ENCODE measurements at places on chromosomes 7 and 10.

DNA sequence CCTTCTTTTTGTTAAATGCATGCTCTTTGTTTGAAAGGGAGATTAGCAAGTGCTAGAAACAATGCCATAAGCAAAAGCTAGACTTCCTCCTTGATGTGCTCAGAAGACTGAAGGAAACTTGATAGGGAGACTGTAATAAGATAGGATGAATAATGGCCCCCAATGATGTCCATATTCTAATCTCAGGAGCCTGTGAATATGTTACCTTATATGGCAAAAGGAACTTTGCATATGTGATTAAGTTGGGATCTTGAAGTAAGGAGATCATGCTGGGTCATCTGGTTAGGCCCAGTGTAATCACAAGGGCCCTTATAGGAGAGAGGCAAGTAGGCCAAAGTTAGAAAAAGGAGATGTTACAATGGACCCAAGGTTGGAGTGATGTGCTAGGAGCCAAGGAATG is 13.6 kb upstream of the LIPM start:
- no peak for DNase-seq

- no peak for DNase-seq
Measured at GRCh38 chr10:33674986-33675599, 340.6 kb upstream of the NRP1 start.

DNA sequence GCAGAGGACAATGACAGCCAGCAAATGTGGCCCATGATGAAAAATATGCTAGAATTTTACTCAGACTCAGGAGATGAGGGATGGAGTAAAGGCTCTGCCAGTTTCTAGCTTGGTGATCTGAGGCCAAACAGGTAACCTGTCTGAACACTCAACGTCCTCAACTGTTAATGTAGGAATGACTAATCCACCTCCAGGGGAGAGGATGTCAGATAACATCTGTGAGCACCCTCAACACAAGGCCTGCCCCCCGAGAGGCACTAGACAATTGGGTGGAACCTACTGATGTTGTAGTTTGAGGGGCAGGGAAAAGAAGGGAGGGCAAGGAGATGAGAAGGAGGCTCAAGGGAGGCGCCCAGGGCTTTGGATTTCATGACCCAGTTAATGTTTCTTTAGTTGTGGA is 445.1 kb downstream of the PLXNA4 start:
- no peak for DNase-seq

DNA sequence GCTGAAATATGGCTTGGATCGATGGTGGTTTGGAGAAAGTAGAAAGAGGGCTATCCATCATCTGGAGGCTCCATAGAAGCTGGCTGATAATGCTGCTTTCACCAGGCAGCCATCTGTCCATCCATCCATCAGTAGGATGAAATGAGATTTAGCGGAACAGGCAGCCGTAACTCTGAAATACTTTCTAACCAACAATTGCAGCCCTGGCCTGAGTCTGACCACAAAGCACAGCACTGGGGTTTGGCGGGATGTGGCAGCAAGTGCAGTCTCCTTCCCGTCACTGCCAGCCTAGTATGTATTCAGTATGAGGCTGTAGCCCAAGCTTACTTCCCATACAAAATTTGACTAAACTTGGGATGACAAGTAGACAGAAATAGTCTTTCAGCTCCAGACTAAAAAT is 38.0 kb downstream of the R3HCC1L start:
- no peak for DNase-seq

DNA sequence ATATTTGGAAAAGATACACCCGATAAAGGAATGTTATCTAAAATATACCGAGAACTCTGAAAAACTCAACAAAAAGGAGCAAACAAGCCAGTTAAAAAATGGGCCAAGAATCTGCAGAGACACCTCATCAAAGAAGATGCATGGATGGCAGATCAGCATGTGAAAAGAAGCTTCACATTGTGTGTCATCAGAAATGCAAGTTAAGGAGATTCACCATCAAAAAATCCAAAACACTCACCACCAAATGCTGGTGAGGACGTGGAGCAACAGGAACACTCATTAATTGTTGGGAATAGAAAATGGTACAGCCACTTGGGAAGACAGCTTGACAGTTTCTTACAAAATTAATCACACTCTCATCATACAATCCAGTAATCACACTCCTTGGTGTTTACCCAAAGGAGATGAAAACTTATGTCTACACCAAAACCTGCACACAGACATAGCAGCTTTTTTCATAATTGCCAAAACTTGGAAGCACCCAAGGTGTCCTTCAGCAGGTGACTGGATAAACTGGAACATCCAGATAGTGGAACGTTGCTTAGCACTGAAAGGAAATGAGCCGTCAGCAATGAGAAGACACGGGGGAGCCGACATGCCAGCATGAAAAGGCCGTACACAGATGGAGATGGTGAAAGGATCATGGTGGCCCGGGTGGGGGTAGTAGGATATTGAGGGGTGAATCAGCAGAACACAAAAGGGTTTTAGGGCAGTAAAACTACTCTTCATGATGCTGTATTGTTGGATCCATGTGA is 27.9 kb upstream of the PWWP2B start:
- no peak for DNase-seq

- DNase-seq, result no peak
Measured at GRCh38 chr10:122879339-122880273, at the start of gene FAM24B. Gene FAM24B, minus strand, starts transcription at chr10:122879581. Its CDS starts 29,066 bp downstream, at chr10:122850515.

DNA sequence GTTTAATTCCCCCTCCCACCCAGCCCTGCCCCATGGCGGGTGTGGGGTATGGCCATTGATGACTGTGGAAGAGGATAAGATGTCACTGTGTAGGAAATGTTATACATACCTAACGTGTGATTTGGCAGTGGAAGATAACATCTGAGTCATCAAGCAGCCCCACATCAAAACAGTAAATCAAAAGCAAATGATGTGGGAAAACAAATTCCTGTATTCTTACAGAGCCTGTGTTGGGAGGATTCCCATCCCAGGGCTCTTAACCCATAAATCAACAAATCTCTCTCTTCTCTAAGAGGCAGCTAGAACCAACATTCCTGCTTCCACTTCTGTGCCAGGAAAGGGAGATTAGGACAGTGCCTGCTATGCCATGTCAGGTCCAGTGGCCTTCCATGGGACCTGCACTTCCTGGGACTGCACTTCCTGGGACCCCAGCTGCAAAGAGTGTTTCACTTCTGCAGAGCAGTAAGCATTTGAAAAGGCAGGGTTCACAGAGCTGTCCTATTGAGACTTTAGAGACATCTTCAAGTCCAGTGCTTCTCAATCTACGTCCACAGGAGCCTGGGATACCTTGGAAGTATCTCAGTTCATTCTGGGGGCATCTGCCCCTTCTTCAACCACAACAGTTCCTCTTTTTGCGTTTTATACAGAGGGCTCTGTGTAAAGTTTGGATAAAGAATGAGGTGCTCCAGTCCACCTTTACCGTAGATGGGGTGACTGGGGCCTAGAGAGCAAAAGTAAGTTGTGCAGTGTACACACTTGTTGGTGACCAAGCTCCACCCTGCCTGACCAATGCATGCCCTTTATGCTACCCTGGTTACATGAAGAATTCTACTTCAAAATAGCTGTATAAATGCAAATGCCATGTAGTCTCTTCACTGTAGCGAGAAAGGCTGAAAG is 45.7 kb downstream of the ATXN7L1 start:
- no peak for DNase-seq

- DNase-seq, result no peak
Measured at GRCh38 chr10:81963606-81964005, 88.6 kb downstream of the NRG3 start.

GRCh38 chr10:75845176-75845947 is 413.9 kb downstream of the LRMDA start:
- no peak for DNase-seq

DNA sequence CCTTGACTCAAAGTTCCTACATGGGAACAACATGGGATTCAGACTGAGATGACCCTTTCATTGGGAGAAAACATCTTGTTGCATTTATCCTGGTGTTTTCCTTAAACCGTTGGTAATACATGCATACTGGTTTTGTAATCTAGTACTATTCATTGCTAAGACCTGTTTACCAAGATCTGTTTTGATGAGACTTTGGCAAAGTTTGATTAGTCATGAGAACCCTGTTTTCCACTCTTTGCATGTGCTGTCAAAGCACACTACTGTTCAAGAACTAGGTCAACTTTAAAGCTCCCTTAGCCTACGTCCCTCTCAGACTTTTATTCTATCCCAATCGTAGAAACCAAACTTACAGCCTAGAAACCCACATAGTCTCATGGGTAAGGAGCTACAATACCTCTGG is 650.9 kb downstream of the GATA3 start:
- DNase-seq, result no peak

DNA sequence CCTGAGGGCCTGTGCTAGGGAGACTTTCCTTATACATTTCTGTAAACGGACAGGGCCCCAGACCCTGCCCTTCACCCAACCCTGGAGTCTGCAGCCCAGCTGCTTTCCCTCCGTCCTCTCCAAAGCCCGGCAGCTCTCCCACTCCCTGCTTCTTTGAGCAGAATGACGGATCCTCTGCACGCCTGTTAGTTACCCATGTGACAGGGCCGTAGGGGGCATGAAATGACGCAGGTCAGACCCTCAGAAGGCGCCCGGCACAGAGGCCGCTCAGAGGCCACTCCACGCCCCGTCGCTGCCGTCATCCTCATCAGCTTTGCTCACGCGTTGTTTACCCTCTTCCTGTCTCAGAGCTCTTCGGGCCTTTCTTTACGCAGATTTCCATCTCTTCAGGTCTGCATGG is 60.2 kb upstream of the MKRN1 start:
- no peak for DNase-seq

GRCh38 chr10:3136763-3137611 is 35.6 kb downstream of the PITRM1 start:
- DNase-seq, result no peak

DNA sequence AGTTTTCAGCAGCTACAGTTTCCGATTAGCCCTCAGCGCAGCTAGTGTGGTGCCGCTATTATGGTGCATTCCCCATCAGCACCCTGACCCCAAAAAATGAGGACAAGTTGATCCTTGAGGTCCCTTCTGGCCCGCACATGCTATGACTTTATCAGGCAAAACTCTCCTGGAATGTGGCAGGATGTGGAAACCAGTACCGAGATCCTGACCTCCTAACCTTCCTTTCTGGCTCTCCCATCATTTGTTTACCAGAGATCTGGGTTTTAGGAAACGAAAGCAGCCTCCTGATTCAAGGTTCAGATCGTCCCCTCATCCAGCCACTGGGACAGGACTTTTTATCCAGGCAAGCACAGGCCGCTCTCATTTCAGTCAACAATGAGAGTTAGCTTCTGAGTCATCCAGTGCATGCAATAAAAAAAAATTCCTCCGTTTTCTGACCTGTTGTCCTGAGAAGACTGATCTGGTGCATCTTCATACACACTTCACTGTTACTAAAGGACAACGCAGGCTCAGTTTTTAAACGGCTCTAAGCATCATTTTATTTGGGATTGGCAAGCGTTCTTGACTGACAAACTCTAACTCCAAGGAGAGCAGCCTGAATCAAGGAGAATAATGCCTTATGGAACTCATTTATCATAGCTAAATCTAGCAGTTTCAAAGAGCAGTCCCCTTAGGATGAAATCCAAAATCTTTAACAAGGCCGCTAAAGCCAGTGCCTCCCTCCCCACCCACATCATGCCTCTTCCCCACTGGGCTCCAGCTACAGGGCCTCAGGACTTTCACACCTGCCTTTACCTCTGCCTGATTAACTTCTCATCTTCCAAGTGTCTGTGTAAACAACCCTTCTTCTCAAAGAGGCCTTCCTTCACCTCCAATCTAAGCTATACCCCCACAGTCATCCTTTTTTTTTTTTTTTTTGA is 17.1 kb downstream of the PDLIM1 start:
- no peak for DNase-seq

DNA sequence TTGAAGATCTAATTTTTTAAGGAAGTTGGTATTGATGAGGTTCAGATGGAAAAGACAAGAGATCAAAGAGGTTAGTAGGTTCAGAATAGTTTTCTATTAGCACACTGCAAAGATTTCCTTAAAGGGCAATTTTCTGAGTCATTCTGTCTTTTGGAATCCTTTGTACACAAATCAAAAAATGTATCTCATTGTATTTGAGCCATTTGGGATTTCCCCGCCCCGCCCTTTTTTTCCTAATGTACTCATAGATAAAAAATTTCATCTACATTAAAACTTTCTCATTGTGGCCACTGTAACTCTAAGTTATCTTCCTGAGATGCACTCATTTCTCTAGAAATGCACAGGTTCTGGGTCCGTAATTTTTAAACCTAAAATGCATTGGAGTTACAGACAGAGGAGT is 12.1 kb downstream of the GIMAP6 start:
- DNase-seq, result no peak

DNA sequence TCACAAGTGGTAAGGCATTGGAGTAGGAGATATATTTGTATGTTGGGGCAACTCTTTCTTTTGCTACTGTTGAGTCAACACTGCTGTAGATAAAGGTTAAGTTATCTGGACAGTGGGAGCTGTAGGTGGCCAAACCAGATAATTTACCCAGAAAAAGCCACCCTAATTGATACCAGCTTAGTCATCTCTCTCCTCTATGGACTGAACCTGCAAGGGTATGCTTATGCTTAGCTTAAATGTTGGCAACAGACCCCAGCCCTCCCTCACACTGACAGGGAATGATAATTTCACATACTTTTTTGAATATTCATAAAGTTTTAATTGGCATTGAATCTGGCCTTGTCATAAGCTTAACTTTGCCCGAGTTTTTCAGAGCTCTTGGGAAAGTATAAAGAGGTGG is 66.3 kb downstream of the CREB5 start:
- DNase-seq, result no peak

GRCh38 chr10:61832866-61833481 is 68.5 kb upstream of the ARID5B start:
- no peak for DNase-seq

DNA sequence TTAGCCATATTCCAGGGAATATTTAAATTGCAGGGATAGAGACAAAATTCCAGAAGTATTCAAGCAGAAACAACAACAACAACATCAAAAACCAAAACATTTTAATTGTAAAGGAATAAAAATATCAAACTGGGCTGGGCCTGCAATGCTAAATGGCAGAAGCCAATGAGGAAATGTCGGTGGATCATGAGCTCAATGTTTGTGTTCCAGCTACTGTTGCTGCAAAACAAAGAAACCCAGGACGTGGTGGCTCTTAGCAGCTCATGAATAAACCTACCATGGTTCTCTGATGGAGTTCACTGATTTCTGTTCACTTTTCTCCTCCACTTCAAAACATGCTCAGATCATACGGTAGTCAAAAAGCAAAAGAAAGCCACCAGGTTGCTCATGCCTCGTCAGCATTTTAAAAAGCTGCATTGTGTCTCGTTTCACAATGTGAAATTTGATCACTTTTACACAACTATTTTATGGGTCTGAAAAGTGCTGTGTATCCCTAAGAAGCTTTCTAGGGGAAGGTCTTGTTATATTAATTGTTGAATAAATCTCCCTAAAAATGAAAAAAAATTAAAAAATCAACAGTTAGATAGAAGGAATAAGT is 54.0 kb downstream of the ASNS start:
- no peak for DNase-seq

- DNase-seq, result no peak
Measured at GRCh38 chr7:156751319-156751718, 110.7 kb downstream of the RNF32 start.

GRCh38 chr7:98250789-98251188 is 1.2 kb downstream of the TECPR1 start:
- no peak for DNase-seq

- no peak for DNase-seq
Measured at GRCh38 chr10:62459072-62459471, 84.9 kb downstream of the ZNF365 start.

- DNase-seq, result no peak
Measured at GRCh38 chr7:140684066-140684950, 11.6 kb downstream of the ADCK2 start.

- no peak for DNase-seq
Measured at GRCh38 chr10:63164166-63164623, 31.1 kb downstream of the NRBF2 start.

GRCh38 chr7:4951903-4952636 is 6.9 kb downstream of the MMD2 start:
- peak; percentile 65 for DNase-seq
